ENCODE measurements at places on chromosomes 16 and 17.

DNA sequence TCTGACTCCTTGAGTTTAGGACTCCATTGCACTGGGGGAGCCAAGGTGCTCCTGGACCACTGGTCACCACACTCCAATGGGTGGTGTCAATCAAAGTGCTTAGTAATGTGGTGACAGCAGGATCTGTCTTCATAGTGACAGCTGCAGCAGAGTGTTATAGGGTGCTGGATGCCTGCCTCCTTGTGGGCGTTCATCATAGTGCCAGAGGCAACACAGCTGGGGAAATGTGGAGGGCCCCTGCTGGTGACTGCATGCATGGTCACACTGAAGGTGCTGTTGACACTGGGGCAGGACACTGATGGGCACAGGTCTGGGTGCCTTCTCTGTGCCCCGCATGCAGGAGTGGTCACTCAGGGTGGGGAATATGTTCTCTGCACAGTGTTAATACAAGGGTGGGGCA is 177.5 kb upstream of the CDH8 start:
- no peak for DNase-seq

DNA sequence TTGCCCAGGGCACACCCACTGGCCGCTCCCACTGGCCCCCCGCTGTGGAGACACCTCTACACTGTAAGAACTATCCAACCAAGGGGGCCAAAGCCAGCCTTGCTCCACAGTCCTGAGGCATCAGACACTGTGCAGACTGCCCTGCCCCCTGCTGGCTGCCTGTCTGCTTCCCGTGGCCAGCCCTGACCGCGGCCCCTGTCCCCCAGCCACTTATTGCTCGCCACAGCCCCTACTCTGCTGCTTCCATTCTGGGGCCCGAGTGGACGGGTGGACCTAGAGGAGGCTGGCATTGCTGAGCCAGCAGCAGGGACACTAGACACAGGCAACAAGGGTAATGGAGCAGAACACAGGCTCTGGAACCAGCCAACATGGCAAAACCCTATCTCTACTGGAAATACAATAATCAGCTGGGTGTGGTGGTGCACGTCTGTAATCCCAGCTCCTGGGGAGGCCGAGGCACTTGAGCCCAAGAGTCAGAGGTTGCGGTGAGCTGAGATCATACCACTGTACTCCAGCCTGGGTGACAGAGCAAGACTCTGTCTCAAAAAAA is 19.7 kb upstream of the LRRC37A3 start:
- DNase-seq, result peak; percentile 80

DNA sequence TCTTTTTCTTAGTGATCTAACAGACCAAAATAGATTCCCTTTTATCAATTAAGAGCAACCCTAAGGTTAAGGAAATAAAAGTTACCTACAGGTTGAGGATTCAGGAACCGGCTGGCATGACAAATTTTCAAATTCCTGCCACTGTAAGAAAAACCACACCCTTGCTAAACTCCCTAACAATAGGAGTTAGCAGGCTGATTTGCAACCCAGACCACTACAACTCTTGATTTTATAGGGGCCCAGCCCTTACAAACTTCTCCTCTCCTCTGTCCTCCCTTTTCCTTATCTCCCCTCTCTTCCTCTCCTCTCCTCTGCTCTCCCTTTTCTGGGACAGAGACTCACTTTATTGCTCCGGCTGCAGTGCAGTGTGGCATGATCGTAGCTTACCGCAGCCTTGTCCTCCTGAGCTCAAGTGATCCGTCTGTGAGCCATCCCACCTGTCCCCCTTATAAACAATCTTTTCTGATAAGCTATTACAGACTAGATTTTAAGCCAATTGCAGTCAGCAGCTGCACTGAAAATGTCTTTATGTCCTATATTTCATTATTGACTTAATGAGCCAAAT is 418.9 kb downstream of the CDH8 start:
- no peak for DNase-seq

DNA sequence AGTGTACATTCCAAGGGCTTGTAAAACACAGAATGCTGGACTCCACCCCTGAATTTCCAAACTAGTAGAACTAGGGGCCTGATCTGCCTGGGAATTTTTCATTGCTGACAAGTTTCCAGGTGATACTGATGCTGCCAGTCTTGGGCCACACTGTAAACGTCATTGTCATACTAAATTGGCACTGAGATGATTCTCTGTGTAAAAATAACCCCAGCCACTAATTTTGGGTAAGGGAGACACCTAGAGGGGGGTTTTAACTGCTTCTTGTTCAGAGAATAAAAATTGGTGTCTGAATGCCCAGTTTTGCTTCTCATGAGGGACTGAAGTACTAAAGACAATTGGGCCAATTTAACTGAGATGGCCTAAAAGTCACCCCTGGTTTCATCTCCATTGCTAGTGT is 5.0 kb upstream of the CDH13 start:
- DNase-seq, result no peak

DNA sequence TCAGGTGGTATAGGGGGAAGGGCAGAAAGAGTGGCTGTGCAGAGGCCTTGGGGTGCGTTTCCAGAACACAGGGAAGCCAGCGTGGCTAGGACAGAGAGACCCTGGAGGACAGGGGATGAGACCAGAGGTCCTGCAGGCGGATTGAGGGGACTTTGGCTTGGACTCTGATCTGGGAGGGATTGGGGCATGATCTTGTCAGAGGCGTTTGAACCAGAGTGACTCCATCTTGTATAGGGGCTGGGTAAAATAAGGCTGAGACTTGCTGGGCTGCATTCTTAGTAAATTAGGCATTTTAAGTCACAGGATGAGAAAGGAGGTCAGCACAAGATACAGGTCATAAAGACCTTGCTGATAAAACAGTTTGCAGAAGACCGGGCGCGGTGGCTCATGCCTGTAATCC is 5.4 kb upstream of the NATD1 start:
- DNase-seq, result no peak

GRCh38 chr16:19227643-19228042 is 57.9 kb upstream of the CLEC19A start:
- DNase-seq, result no peak

- no peak for DNase-seq
Observed at GRCh38 chr16:65540901-65541300, 419.0 kb upstream of the CDH11 start.

DNA sequence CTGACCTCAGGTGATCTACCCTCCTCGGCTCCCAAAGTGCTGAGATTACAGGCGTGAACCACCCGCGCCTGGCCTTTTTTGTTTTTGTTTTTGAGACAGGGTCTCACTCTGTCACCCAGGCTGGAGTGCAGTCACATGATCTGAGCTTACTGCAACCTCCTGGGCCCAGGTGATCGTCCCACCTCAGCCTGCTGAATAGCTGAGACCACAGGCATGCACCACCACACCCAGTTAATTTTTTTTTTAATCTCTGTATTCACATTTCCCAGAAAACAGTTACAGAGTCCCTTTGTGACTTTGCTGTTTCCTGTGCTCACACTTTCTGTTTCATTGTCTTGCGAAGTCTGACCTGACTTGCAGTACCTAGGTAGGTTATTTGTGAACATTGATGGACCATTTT is 2.7 kb downstream of the CLUAP1 start:
- DNase-seq, result no peak
